Amygdala (tissue), 56 donors: ENCODE measurements at places on chromosomes 3 and 15.

DNA sequence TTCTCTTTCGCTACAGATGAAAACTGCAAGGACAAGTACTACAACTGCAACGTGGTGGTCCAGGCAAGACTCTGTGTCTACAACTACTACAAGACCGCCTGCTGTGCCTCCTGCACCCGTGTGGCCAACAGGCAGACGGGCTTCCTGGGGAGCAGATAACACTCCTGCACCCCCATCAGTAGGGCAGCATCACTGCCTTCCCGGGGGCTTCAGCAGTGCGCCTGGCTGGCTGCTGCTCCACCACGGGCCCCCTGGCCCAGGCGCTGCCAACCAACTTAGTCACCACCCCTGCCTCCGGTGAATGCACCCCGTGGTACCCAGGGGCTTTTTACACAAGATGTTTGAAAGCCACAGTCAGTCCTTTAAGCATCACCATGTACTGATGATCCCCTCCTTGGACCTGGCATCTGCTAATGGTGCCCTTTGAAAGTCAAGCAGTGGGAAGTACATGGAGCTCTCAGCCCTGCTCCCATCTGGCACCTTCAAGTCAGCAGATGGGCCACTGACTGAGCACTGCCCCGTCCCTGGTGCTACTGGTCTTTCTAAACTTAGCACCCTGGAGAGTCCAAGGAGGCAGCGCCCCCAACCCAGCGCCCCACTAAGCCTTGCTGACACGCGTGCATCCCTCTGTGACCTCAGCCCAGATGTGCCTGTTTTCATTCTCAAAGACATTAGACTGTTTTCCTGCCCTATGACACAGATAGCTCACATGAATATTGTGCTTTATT is 33.0 kb upstream of the NR2E3 start:
- no peak for DNase-seq

DNA sequence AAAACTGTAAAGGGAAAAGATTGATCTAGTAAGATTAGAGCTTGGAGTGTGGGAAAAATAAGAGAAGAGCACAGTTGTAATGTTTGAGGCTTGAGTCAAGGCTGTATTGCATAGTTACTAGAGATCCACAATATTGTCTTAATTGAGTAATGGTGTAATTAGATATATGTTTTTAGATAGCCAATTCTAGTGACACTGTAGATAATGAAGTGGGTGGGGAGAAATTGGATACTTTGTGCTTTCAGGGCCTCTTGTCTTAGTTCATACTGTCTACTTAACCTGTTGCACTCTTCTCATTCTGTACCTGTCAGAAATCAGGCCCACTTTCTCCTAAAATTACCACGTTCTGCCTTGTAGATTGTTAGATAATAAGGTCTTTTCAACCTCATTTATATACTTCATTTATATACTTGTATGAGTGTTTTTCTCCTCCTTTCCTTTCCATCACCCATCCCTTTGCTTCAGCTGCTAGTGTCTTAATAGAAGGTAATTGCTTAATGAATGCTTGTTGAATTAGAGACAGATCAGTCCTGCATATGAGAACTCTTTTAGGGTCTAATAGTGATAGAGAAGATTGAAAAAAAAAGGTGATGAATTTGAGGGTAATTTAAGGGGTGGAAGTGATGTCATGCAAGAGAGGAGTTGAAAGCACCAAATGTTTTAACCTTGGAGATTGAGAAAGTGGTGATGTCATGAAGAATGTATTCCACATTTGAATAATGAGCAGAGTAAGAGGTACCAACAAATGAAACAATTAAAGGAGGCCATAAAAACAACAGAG is 32.0 kb downstream of the PIK3CA start:
- DNase-seq = no peak

DNA sequence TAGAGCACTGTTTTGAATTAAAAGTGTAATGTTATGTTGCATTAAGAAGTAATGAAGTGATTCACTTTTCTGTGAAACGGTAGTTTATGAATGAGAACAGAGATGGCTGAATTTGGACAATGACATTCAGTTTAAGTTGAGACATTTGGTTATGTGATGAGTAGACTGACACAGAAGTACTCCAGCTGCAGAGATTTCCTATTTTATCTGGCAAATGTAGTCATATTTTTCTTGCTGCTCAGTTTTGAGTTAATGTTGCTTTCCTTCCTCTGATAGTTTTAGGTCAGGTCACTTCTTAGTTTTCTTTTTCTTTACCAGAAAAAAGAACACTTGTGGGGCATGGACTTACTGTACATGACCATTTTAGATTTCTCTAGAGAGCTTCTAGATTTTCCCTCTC is 51.2 kb downstream of the ASB7 start:
- DNase-seq = no peak

DNA sequence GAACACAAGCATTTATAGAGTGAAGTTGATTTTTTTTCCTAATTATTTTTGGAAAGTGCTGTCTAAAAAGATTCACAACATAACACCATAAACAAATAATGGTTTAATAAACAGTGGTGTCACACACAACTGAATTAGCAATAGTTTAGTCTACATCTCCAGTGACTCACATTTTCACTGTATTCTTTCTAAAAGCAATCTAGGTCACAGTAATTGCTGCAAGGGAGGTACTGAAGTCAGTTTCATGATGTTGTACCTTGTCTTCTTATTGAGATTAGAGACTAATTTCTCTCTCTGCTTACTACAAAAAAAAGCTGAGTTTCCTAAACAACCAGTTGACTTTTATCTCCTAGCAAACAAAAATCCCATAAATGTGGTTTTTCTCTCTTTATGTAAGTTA is 29.6 kb downstream of the PLSCR4 start:
- DNase-seq = no peak

DNA sequence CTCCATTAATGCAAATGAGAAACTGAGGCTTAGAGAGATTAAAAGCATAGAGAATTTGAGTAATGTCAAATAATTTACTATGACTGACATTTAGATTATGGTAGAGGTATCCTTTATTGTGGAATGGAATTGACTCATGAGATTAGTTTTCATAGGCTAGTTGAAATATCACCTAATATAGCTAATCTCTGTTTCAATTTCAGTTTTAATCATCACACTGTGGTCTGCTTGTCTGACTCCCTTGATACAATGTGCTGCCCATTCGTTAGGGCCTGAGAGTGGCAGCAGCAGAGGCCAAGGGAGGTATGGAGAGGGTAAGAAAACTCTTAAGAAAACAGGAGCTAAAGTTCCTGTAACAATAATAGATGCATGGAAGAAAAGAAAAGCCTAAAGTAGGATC is 13.2 kb upstream of the ZBTB20 start:
- DNase-seq = no peak

- DNase-seq = no peak
Observed at GRCh38 chr15:38163658-38164057, 89.0 kb upstream of the SPRED1 start.

DNA sequence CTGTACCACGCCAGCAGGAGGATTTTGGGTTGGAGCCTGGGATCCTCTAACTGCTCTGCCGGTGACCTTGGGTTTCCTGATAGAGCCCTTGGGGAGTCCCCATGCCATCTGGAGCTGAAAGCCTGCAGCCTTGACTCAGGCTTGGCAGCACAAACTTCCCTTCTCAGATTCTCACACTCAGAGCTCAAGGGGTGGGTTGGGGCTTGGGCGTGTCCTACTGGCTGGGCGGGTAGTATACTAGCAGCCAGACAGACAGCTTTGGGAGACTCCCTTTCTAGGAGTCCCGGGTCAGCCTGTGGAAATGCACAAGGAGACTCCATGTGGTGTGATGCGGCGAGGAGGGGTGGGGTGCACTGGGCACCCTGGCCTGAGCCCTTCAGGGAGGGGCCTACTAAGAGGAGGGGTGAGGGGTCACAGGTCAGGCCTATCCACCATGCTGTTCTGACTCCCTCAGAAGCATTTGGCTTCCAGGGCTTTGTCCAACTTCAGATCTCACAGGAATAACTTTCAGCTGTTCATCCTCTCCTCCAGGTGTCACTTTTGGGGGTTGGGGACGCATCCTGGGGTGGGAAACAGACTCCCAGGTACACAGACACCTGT is 21.6 kb upstream of the PLXNA1 start:
- DNase-seq = no peak

- DNase-seq = peak; percentile 42
Observed at GRCh38 chr3:186614597-186615483, 2.0 kb downstream of the AHSG start.

DNA sequence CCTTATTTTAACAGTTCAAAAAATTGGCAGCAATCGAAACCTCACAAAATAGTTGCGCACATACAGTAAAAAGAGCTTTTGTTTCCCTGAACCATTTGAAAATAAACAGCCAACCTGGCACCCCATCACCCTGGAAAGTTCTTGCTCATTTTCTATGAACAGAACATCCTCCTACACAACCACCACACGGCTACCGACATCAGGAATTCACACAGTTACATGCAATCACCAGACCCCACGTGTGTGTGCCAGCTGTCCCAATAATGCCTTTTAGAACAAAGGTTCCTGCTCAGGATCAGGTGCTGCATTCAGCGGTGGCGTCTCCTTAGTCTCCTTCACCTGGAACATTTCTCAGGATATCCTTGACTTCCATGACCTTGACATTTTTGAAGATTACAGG is 186.5 kb downstream of the KLF13 start:
- DNase-seq = no peak

DNA sequence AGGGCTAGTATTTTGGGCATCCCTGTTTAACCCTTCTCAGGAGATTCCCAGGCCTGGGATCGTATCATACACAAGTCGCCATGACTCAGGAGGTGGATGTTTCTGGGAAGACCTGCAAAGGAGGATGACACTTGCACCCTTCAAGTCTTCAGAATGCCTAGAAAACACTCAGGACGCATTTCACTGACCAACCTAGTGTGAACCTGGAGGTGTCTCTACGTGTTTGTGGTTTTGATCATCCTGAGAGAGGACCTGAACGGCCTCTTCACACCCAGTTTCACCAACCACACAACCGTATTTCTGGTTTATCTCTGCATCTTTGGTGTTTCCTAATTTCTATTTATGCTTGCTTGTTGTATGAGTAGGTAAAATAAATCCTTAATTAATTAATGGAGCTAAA is 2.8 kb upstream of the CLDND1 start:
- no peak for DNase-seq

DNA sequence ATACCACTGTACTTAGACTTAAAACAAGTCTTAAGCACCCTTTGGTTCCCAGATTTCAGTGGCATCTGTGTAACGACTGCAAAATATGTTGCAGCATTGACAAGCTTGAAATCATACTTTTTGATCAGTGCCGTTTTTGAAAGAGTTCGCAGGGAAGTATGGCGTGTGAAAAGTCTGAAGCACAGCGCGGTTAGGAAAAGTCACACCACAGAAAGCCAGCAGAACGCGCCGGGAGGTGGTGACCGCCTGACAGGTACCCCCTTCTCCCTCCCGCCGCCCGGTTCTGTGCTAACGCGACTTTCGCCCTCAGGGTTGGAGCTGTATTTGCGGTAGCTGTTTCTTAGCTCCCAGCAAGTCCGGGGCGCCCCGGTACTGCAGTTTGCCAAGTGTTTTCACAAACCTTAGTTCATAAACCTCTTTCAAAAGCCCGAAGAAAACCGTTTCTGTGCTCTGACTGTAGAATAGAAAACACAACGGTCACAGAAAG is 481 bp upstream of the CRYBG3 start:
- peak; percentile 50 for DNase-seq

DNA sequence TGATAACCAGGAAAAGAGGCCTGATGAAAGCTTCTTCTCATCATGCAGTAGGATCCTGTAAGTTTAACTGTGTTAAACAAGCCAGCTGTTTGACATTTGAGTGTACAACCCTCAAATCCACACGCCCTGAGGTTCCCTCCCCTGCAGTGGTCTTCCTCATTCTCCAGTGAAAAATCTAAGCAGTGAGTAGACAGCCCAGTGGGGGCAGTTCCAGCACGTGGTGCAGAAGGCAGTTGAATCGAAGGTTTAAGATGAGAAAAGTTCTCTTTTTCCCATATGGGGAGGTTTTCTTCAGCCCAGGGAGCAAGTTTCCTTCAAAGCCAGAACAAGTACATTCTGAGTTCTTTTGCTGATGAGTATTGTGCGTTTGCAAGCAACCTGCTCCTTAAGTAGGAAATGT is 174.5 kb downstream of the NR2F2 start:
- DNase-seq = no peak

GRCh38 chr15:68584756-68585573 is 6.2 kb downstream of the CORO2B start:
- DNase-seq = no peak

GRCh38 chr3:195185583-195185982 is 85.4 kb downstream of the XXYLT1 start:
- no peak for DNase-seq

DNA sequence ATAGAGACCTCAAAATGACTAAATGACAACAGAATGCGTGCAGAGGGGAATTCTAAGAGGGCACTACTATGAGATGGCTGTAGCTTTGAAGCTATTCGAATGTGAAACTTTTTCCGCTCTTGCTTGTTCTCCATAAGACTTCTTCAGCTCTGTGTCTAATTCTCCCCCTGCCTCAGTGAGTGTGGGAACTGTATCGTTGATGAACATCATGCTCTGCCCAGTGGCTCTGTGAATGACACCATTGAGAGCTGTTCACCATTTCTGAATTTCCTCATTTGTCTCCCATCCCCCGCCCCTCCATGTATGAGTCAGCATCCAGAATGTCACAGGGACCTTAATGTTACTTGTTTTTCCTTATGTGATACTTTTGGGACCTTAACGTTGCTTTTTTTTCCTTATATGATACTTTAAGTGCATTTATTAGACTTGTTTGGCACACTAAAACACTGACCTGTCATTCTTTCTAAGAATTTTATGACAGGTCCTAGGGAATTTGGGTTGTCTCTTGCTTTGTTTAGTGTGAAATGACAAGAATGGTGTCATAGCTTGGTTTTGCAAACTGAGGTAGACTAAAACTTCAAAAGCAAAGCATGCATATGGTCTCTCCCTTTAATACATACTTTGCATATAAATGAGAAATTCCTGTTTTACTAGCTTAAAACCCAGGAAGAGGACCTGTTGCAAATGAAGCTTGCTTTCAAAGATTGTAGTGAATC is 99.6 kb downstream of the FNDC3B start:
- no peak for DNase-seq

DNA sequence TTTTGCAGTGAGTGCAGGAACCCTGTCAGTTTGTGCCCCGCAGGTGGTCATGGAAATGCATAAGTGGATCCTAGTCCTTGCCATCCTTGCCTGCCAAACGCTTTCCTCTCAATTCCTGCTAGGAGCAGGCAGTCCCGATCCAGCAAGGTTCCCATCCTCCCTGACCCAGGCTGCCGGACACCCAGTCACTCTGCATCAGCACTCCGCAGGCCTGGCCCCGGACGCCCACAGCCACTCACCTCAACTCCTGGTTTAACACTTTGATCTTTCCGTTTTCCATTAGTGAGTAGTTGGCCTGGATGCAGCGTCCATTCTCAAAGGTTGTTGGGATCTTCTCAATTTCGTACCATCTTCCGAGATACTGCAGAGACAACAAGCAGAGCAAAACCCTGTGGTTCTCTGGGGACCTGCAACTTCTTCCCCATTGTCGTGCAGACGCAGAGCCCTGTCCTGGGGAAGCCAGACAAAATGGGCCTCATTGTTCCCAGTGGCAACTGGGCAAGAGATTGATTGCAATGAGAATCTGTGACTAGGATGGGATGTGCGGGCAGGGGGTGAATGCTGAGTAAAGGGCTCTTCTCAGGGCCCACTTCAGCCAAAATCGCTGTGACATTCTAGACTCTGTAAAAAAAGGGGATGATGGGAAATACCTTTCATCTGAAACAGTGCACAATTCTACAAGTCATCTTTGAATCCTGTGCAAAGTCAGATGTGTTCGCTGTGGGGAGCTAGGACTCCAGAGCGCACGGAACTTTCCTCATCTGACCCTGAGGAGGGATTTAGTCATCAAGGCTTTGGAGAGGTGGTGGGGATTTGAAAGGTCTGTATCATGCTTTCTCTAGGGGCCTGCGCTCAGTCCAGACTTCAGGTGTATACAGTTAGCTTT is 9.9 kb downstream of the APOD start:
- no peak for DNase-seq
